ENCODE measurements at places on chromosomes 2 and 18.

DNA sequence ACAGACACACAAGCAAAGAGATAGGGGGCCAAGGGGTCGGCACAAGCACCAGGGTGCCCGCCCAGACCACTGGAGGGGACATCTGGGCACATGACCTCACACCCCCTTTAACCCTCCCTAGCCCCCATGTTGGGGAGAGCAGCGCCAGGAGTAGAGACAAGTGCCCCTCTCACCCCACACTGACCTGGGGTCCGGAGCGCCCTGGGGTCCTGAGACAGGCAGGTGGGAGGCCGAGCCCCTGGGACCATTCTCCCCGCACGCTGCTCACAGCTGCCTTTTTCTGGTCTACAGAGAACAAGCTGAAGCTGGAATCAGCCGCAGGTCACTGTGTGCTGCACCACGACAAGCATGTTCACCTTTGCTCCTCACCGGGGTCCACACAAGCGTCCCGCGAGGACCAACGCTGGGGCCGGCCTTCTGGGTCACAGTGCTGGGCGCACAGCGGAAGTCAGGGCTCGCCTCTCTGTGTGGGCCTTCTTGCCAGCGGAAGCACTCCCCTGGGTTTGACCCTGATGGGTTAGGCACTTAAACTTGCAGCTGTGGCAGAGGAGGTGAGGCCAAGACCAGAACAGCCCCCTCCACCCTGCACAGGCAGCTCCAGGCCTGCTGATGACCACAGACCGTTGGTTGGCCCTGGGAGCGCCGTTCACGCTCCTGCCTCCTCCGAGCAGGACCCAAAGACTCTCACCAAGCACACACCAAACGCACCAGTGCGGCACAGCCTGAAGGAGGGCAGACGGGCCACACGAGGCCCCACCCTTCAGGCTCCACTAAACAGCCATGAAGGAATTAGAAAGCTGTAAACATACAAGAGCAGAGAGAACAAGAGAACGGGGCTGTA is 275.3 kb downstream of the EIPR1 start:
- DNase-seq: no peak

DNA sequence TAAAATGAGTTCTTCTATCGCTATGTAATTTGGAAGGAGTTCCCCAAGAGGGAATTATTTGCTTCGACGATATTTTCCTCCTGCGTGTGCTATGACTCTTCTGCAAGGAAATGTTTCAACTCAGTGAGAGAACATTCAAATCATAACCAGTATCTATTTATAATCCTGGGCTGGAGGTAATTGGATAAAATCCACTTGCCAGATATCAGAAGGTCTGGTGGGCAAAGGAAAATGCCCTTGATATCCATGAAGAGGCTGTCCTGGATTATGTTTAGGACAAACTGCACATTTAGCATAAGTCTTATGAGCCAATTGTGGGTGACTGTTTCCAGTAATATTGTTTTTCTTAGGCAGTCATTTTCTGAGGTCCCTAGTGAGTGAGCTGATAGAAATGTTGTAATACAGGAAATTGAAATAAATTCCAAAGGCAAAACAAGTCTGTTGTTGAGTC is 17.7 kb downstream of the RPIA start:
- no peak for DNase-seq

GRCh38 chr18:47585136-47585535 is 333.7 kb upstream of the SKOR2 start:
- no peak for DNase-seq

DNA sequence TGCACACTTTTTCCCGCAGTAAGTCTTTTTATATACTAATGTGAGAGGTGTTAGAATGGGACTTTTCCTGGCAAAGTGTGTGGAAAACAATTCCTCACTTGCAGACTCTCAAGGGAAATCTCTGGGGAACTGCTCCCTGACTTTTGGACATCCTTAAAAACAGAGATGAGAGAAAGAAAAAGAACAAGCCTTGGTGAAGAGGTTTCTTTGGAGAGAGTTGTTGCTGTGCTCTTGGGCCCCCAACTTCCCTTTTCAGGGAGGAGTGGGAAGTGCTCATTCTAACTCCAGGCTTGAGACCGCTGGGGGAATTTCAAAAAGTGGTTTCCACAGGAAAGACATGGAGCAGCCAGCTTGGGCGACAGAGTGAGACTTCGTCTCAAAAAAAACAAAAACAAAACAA is 142.6 kb upstream of the SPRED2 start:
- DNase-seq: no peak

DNA sequence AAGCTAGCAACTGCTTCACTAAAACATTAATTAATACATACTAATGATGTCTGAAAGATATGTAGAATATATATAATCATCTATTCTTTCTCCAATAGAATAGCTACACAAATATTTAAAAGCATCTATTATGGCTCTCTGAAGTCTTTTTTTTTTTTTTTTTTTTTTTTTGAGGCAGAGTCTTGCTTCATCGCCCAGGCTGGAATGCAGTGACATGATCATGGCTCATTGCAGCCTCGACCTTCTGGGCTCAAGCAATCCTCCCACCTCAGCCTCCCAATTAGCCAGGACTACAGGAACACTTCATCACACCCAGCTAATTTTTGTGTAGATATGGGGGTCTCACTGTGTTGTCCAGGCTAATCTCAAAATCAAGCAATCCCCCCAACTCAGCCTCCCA is 120.4 kb upstream of the KYNU start:
- DNase-seq: no peak

DNA sequence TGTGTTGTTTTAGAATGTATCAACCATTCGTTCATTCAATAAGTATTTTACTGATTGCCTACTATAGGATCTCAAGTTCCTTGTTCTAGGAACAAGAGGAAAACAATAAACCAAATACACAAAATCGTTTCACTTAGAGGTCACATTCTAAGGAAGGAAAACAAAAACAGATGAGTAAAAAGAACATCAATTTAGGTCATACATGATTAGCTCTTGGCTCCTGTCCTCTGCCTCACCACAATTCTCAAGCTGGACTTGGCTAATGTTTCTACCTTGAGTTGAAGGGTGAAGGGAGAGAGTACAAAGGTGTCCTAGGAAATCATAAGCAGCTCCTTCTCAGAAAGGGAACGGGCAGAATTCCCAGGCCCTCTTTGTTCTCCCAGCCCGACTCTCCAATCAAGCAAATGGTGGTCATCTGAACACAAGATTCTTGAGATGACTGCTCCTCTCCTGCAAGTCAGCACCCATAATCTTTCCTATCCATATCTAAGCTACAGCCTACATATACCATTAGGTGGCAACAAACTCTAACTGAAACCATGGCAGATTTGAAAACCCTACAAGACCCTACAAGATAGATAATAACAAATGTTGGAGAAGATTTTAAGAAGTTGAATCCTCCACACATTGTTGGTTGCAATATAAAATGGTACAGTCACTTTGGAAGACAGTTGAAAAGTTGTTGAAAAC is 76.0 kb downstream of the CBLN2 start:
- no peak for DNase-seq

- no peak for DNase-seq
Measured at GRCh38 chr2:9549420-9549819, 6.2 kb downstream of the ADAM17 start.

- no peak for DNase-seq
Measured at GRCh38 chr2:150043172-150043500, 444.3 kb downstream of the RND3 start.

DNA sequence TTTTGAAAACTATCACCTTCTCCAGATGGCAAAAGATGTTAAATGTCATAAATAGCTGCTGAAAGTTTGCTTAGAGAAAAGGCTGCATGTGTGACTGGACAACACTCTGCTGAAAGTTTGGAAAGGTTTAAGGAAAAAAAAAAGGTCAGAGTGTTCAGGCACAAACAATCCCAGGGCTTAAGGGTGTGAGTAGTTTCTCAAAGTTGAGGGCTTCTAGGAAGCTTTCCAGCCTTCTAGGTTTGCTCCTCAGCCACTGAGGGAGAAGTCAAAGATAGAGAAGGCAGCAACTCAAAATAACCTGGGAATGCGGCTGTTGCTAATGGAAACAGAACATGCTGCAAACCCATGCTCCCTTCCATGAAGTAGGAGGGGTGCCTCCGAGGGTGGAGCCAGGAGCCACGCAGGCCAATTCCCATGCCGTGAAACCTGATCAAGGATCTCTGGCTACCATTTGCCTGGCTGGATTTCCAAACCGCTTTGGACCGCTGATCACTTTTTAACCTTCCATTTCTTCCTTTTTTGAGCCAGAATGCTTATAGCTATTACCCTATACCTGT is 88.0 kb downstream of the TEX51 start:
- DNase-seq: no peak

GRCh38 chr2:88932686-88933085 is 241.2 kb downstream of the RPIA start:
- no peak for DNase-seq

GRCh38 chr2:78992451-78992806 is 33.1 kb upstream of the REG3G start:
- no peak for DNase-seq
